Ureter (tissue), 1 donor: ENCODE measurements at places on chromosomes 6 and 20. TPM values are rescaled to one million over a fixed set of nuclear protein-coding genes. Genes with fewer than 3 reads are reported as not detected.

- DNase-seq = no peak
Measured at GRCh38 chr20:53395188-53395923, 198.3 kb downstream of the ZNF217 start.

GRCh38 chr6:32854376-32855178, 585 bp downstream of the PSMB9 start:
- no peak for DNase-seq

GRCh38 chr20:18727032-18727508, 86.5 kb upstream of the SCP2D1 start:
- DNase-seq = no peak

DNA sequence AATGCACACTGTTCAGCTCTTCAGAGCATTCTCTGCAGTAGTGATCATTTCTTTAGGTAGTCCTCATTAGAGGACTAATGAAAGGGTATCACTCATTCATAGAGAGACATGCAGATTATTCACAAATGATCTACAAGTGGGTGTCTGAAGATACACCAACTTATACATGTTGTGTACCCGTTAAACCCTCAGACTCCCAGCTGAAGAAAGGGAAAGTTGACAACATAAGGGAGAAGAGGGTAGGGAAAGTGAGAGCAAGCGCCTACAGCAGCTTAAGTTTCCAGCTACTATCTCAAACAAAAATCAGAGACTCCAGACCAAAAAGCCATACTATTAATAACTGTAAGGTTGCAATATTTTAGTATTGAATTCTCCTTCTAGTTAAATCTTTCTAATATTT, 37.1 kb downstream of the FAXC start:
- no peak for DNase-seq

DNA sequence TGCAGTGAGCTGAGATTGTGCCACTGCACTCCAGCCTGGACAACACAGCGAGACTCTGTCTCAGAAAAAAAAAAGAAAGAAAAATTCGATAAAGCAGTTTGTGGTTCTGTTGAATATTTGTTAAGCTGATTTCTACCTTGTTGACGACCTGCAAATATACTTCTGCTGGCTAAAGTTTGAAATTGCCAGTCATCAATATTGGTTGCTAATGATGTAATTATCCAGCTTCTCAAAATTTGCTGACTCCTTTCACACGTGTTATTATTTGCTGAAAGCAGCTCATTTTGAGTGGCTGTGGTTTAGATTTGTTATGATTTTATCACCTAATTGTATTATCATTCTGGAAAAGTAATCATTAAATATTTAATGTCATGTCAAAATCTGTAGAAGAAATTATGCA, 774.3 kb downstream of the QKI start:
- DNase-seq = no peak

- no peak for DNase-seq
Measured at GRCh38 chr6:29967379-29968010, 25.2 kb downstream of the HLA-A start.

DNA sequence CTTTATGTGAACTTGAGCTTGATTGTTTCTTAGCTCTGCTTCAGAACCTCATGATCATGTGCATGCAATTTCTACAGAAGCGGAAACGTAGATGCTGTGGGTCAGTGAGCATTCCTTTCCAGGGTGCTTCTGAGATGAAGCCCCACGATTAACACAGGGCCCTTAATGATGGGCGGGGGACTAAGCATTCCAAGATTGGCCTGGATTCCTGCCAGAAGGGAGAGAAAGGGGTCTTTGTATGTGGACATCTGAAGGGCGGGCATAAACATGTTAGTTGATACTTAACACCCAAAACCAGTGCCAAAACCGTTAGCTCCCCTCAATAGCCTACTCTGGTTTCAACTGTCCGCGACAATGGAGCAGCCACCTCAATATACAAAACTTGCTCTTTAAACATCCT, 46.9 kb upstream of the POU3F2 start:
- no peak for DNase-seq

DNA sequence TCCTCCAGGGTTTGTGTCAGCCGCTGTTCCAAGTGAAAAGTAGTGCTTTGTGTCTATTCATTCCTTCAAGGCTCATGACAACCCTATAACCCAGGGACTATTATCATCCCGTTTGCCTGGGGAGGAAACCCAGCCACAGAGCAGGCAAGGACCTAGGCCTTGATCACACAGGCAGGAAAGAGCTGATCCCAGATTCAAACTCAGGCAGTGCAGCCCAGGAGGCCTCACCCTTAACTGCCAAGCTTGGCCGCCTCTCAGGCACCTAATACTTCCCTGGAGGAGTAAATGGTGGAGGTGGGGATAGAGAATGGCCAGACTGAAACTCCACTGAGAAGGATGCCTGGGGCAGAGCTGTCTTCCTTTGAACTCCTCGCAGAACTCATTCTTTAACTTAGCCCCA, 215.1 kb upstream of the QKI start:
- DNase-seq = no peak

DNA sequence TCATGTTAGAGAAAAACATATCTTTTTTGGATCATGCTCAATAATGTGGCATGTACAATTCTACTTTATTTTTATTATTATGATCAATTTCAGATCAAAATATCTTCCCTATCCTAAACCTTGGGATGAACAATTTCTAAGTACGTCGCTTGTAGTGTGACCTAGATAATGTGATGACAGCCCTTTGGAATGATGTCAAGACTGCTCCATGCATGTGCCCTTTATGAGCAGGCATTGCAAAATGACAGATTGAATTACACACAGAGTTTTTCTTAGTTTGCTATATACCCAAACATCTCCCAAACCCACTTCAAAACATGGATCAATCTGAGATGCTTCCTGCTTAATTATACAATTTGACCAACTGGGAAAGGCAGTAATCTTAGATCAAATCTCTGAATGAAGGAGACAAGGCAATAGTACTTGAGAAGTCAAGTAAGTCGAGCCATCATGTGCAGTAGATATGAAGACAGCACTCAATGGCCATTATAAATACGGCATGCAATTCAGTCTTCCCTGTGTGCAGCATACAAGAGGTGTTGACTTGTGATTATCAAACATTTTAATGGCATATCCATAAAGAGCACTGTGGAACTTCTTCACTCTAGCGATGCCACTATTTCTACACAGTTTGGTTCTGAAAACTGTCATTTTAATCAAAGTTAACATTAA, 294.8 kb downstream of the RNF144B start:
- DNase-seq = no peak

DNA sequence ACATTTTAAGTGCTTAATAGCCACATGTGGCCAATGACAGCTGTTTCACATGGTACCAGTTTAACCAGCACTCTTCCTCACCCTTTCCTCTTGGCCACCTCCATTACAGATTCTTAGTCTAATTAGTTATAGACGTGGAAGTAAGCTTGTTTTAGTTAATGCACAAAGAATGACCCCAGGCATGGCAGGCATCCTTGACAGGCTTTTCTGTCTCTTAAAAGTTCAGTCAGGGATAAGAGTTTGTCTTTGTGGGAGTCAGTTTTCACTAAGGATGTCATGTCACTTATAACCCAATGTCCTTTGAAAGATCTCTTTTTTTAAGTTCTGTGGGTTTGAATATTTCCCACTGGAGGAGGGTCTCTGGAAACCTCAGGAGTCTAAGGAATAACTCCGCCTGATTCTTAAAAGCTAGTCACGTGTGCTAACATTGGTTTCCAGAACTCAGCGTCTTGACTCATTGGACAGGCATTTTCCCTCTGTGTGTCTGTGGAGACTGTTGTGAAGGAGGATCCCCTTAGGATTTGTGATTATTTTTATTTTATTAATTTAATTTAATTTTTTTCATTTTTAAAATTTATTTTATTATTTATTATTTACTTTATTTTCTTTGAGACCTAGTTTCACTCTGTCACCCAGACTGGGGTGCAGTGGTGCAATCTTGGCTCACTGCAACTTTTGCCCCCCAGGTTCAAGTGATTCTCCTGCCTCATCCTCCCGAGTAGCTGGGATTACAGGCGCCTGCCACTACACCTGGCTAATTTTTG, 171.4 kb downstream of the ZFAND3 start:
- no peak for DNase-seq

GRCh38 chr20:63695424-63696305, 787 bp upstream of the TNFRSF6B start:
- no peak for DNase-seq

DNA sequence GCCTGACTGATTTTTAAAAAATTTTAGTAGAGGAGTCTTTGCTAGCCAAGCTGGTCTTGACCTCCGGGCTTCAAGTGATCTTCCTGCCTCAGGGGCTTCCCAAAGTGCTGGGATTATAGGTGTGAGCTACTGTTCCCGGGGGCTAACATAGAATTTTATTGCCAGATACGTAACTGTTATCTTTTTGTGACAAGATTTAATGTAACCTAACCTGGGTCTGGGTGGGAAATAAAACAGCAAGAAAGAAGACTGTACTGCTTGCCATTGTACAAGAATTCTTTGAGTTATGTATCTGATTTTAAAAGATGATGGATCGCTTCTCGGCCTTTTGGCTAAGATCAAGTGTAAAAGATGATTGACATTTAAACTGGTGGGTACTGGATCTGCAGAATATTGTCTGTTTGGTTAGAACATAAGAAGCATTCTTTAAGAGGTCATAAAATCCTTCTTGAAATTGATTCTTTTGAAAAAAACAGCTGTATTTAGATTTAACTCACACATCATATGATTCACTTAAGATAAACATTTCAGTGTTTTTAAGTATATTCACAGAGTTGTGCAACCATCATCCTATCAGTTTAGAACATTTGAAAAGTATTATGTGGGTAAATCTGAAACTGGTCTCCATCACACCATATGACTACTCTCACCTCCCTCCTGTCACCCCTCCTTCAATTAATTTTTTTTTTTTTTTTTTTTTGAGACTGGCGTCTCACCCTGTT, 21.6 kb downstream of the TPX2 start:
- no peak for DNase-seq

- no peak for DNase-seq
Measured at GRCh38 chr20:63580796-63581461, 6.9 kb upstream of the HELZ2 start.

ADGRF5 gene
- 25.9 TPM for total RNA-seq

THBS2 gene
- 65.8 TPM for total RNA-seq

CNKSR3 gene
- 22.1 TPM for total RNA-seq

OR10C1 gene
- total RNA-seq = not detected

FILIP1 gene
- total RNA-seq = 11.3 TPM

MYMX gene
- not detected for total RNA-seq

SIRPG gene
- 0.99 TPM for total RNA-seq

NELFCD gene
- total RNA-seq = 70.6 TPM
